Putamen (tissue), 1 donor: ENCODE measurements at places on chromosomes 2 and 18.

DNA sequence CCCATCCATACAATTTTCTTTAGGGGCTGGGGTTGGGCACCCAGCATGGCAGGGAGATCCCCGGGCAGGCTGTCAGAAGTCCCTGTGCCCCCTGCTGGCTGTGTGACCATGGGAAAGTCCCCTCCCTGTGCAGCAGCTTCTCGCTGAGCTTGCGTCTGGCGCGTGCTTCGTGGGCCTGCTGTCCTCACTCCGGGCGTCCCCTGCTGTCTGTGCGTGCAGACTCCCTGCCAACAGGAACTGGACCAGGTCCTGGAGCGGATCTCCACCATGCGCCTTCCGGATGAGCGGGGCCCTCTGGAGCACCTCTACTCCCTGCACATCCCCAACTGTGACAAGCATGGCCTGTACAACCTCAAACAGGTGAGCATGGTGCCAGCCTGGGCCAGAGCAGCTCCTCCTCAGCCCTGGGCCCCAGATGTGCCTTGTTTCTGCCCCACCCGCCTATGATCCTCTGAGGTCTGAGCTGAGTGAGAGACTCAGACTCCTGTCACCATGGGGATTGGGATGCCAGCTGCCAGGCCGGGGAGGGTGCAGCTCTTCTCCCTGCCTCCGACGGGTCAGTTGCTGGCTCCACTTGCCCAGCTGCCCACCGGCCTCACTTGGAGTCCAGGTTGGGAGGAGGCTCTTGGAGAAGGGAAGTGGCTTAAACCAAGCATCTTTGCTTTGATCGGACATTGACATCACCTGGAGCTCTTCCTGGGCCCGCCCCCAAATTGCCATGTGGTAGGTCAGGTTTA lies 28.6 kb downstream of the IGFBP2 start:
- no peak for DNase-seq

- no peak for DNase-seq
Measured at GRCh38 chr2:105364436-105365139, 27.2 kb downstream of the C2orf49 start.

- no peak for DNase-seq
Measured at GRCh38 chr2:38701542-38701941, 35.6 kb downstream of the GALM start.

DNA sequence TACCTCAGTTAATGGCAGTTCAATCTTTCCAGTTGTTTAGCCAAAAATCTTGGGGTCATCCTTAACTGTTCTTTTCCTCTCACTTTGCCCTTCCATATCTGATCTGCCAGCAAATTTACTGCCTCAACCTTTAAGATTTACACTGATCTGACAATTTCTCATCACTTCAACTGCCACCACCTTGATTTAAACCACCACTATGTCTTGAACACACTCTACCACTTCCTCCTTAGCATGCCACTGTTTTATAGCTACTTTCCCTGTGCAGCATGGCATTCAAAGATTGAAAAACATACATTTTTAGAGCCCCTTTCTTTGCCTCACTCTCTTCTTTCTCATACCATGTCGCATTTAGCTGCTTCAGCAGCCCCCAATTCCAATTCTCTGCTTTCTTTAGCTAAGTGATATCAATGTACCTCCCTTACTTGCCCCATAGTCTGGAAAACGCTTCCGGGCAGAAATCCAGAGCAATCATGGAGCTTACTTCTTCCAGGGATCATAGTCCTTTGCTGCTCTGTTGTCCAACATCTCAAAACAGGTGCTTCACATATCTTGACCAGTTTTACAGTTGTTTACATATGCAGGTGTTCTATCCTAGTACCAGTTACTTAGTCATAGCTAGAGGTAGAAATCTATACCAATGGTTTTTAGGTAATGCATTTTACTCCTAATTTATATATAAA lies 10.9 kb downstream of the PGAP1 start:
- DNase-seq, result no peak

- no peak for DNase-seq
Measured at GRCh38 chr18:36427831-36428230, 130.3 kb downstream of the FHOD3 start.

DNA sequence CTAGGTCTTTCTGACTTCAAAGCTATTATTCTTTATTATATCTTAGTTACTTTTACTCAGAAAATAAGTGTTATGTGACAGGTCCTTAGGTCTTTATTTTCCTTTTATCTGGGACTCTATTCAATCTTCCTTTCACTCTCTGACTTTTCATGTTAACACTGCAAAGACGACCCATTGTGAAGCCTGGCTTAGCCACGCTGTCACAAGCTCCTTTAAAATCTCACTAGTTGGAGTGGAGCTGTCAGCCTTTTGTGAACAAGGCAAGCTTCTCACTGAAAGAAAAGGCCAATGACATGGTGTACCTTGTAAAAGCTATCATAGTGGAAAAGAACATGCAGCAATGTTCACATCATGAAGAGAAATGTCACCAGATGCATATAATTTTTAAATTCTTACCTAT lies 1130.7 kb upstream of the FAM98A start:
- DNase-seq, result no peak

DNA sequence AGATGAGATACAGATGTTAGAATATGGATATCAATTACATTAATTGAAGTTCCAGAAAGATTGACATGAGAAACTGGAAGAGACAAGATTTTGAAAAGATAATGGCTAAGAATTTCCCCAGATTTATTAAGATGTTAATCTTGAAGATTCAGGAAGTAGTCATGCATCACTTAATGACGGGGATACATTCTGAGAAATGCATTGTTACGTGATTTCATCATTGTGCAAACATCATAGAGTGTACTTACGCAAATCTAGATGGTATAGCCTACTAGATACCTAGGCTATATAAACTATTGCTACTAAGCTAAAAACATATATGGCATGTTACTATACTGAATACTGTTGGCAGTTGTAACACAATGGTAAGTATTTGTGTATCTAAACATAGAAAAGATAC lies 6.8 kb upstream of the CHMP3 start:
- no peak for DNase-seq

DNA sequence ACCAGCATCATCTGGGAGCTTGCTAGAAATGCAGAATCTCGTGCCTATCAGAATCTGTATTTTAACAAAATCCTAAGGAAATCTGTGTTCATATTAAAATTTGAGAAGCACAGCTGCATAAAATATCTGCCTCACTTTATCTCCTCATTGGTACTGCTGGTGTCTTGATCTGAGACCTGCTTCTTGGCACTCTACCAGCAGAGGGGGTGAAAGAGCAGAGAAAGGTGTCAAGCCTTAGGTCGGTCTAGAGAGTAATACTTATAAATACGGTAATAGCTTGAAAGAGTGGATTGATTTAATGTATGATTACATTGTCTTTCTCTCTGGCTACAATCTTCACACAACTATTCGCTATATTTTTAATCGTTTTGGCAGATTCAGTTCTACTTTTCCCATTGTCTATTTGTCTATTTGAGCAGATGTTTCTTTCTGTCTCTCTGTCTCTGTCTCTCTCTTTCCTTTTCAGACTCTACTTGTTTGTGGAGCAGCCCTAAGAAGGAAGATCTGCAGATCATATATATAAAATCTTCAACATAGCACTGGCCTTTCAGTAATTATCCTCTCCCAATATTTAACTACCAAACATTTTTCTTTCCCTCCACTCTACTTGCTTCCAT lies 1.7 kb upstream of the GCG start:
- DNase-seq, result peak; percentile 56

DNA sequence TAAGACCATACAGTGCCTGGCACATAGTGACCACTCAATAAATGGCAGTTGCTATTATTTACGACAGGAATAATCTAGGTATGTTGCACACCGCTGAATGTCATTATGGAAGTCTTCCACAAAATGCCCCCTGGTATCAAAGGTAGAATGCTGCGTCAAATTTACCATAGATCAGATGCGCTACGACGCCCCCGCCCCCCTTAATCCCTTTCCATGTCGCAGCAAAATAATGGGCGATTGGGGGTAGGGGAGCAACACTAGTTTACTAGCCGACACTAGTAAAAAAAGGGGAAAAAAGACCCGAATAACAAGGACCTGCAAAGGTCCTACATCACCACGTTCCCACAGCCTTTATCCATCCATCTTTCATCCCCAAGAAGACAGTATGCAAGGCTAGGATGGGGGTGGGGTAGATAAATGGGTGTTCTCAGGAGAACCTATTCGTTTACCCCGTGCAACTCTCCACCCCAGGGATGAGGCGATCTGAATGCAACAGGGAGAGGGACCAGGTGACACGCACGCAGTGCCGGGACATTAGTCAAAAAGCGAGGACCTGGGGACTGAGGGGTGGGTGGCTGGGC lies 455 bp downstream of the PREPL start:
- no peak for DNase-seq

- no peak for DNase-seq
Measured at GRCh38 chr18:6405237-6406074, 9.3 kb downstream of the L3MBTL4 start.

DNA sequence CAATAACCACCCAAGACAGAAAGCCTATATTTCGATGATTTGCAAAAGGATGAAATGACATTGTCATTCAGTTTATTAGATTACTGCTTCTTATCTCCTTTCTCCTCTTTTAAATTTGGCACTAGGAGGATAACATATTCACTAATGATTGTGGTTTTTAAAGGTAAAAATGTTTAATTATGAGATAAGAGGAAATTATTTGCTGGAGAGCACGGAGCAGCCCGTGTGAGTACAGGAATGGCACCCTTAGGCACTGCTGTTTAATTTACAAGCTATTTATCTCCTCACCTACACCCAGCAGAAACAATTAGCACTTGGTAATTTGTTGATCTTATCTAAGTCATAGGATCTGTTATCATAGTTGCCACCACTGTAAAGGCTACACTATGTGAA lies 87.4 kb upstream of the SP3 start:
- DNase-seq, result no peak

DNA sequence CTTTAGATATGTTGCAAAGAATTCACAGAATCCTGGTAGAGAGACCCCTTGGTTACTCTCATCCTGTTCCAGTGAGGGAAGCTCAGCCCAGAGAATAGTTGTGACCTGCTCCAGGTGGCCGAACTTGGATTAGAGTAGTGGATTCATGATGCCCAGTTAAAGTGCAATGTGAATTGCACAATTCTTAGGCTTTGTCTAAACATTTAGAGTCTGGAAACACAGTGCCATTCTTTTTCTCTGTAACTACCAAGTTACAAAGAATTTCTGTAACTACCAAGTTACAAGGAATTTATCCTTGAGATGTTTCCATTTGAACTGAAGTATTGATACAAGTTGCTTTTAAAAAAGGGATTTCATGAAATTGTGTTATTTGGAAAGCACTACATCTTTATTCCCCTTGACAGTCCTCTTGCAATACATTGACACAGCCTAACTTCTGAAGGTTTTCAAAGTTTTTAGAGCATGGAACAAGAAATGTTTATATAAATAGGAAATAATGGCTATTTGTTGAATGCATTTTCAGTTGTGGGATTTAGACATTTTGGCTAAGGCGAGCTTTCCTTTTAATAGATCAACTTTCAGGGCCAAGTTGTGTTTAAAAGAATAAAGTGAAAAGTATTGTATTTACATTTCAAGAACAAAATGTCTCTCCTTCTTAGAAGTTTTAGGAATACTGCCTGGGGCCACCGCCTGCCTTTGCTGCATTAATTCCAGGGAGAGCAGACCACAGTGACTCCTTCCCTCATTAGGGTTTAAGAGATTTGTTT lies 315.0 kb downstream of the LPIN1 start:
- no peak for DNase-seq

- no peak for DNase-seq
Measured at GRCh38 chr18:3985020-3985419, 470.1 kb downstream of the DLGAP1 start.

DNA sequence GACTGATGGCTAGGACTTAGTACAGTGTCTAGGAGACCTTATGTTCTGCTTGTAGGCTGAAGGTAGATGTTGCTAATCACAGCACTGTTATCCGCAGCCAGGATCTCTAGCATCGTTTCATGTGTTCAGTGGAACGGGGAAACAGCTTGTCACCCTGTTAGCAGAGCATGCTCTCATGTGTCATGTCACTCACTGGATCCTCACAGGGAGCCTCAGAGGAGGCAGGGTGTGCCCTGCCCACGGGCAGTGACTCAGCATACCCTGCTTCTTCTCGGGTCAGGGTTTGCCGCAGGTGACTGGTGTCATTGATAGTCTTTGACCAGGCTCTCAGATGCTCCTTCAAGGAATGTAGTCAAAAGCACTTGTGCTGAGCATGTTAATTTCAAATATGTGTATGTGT lies 44.4 kb downstream of the RPIA start:
- DNase-seq, result peak; percentile 54

DNA sequence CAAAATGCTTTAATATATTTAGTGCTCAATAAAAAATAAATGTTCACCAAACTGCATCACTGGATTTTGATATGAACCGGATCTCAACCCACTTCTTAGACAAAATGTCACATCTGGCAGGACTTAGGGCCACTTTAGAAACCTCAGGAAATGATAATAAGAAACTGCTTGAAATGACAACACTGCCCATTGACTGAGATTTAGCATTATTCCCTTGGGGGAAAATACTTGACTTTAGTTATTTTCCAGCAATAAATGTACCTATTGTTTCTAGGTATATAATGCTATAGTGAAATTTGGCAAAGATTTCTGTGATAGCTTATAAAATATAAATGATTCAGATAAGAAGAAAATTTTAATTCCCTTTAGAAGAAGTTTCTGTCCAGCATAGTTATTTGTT lies 195.1 kb downstream of the ICOS start:
- no peak for DNase-seq

DNA sequence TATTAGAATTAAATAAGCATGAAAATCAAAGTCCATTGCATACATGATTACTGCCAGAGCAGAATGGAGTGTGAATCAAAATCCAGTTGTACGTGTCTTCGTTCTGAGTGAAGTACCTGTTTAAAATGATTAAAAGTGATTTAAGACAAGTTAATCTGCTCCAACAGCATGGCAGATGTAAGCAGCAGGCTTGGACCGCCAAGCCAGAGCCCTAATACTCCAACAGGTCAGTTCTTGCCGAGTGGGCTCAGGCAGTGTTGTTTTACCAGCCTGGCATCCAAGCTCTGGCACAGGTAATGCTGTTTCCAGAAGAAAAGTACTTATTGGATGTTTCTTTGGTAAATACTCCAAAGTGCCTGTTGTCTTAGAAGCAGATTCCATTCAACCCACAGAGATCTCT lies 171.4 kb upstream of the EPAS1 start:
- no peak for DNase-seq

GRCh38 chr2:100293341-100294161 lies 28.8 kb downstream of the LONRF2 start:
- DNase-seq, result no peak

- no peak for DNase-seq
Measured at GRCh38 chr2:15788830-15789229, 151.5 kb upstream of the MYCN start.

DNA sequence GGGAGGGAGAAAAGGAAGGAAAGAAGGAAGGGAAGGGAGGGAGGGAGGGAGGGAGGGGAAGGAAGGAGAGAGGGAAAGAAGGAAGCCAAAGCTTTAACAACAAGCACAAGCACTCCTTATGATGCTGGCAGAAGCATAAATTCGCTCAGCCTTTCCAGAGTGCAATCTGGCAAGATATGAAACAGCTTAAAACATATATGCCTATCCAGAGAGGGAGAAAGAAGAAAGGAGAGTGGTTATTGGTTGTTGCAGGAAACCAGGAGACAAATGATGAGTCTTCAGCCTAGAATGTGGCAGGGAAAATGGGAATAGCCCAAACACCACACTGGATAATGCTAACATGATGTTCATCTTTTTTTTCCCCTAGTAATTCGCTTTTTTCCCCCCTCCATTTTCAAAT lies 64.0 kb downstream of the STPG4 start:
- no peak for DNase-seq
